ENCODE measurements at places on chromosomes 2 and 18. TPM values are rescaled to one million over a fixed set of nuclear protein-coding genes. Genes with fewer than 3 reads are reported as not detected.

The CCDC85A gene
- total RNA-seq, result 6.7 TPM

- no peak overlapping the region for H3K27ac ChIP-seq
- no peaks in the 10 kb centered on the region for H3K27me3 ChIP-seq
- no peaks in the 10 kb centered on the region for H3K36me3 ChIP-seq
- H3K4me3 ChIP-seq, result no peak overlapping the region
Measured at GRCh38 chr2:156110890-156111289, 221.6 kb downstream of the NR4A2 start.

GRCh38 chr2:241185961-241186360 is 2.5 kb upstream of the ANO7 start:
- H3K27ac ChIP-seq, result no peak overlapping the region
- no peaks in the 10 kb centered on the region for H3K4me1 ChIP-seq
- H3K36me3 ChIP-seq, result peaks cover 28% of the 10 kb centered on the region
- no peak overlapping the region for H3K4me3 ChIP-seq

DNA sequence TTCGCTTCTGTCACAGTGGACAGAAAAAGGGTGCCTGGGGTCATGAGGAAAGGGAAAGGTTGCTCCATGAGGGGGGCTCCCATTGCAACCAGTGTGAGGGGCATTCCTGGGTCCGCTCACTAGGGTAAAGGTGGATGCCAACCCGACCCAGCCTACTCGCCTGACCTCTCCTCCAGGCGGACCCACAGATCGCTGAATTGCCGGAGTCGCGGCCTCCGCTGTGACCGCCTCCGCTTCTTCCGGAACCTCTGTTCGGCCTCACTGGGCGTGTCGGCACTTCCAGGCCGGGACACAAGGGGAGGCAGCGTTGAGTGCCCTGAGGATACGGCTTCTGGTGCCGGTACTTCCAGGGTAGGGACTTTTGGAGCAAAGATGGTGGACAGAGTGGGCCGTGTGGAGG is 57.1 kb downstream of the TRABD2A start:
- H3K4me1 ChIP-seq, result no peaks in the 10 kb centered on the region
- no peaks in the 10 kb centered on the region for H3K36me3 ChIP-seq
- H3K4me3 ChIP-seq, result no peak overlapping the region
- no peak for DNase-seq
- no peak overlapping the region for H3K27ac ChIP-seq

- no peak overlapping the region for H3K27ac ChIP-seq
- H3K36me3 ChIP-seq, result no peaks in the 10 kb centered on the region
- no peak for DNase-seq
- H3K4me1 ChIP-seq, result no peaks in the 10 kb centered on the region
- H3K27me3 ChIP-seq, result no peaks in the 10 kb centered on the region
- no peak overlapping the region for H3K4me3 ChIP-seq
Measured at GRCh38 chr2:241775223-241776177, 1.1 kb upstream of the GAL3ST2 start.
